ENCODE measurements at places on chromosomes 3 and 15.
A peak's percentile ranks its signal among the peaks of the same experiment; 100 is the strongest.

- no peak for DNase-seq
Measured at GRCh38 chr15:80654299-80654698, 40.8 kb upstream of the ABHD17C start.

DNA sequence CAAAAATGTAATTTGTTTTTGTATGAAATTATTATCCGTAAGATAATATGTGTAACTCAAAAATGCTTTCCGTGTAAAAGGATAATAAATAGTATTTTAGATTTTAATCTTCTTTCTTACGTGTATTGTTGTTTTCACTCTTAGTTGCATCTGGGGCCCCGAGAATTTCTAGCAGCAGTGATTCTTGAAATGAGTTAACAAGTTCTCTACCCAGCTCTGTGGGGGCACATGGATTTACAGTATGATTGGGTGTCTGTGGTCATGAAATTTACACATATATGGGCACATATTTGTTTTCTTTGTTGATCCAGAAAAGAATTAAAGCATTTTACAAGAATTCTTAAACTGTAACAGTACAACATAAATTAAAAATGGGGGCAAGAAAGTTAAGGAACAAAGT is 145.9 kb upstream of the LRRFIP2 start:
- DNase-seq, result no peak

DNA sequence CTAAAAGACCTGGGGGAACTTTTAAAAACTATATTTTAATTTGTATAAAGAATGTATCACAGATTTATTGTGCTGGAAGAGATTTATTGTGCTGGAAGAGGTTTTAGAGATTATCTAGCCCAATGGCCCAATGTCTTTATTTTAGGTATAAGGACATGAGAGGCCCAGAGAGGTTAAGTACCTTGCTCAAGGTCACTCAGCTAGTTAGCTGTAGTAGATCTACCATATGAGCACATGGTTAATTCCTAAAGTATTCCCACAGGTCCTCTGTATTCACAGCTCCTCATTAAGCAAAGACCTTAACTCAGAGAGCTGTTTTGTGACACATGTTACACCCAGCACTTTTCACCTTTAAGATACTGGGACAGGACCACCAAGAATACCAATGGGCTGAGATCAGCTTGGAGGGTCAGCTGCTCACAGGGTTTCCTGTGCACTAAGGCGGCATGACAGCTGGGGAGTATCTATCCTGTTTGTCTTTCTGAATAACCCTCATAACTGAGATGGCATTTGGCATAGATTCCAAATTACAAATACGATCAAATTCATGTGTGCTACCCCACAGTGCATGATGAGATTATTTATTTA is 143.1 kb upstream of the TBL1XR1 start:
- DNase-seq, result no peak

DNA sequence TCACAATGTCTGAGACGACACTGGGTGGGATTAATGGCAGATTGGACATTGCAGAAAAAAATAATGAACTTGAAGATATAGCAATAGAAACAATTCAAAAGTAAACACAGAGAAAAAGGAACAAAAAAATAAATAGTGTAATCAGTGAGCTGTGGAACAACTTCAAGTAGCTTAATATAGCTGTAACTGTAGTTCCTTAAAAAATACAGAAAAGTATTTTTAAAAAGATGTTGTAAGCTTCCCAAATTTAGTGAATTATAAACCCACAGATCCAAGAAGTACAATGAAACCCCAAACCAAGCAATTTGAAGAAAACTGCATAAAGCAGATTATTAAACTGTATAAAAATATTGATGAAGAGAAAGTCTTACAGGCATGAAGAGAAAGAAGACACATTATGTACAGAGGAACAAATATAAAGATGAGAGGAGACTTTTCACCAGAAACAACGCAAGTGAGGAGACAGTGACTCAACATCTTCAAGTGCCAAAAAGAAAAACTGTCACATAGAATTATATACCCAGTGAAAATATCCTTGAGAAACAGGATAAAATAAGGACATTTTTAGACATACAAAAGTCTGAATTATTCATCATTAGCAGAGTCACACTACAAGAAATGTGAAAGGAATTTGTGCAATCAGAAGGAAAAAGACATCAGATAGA is 176.4 kb downstream of the NFKBIZ start:
- no peak for DNase-seq

GRCh38 chr3:136995652-136996051 is 37.9 kb downstream of the IL20RB start:
- DNase-seq, result no peak

DNA sequence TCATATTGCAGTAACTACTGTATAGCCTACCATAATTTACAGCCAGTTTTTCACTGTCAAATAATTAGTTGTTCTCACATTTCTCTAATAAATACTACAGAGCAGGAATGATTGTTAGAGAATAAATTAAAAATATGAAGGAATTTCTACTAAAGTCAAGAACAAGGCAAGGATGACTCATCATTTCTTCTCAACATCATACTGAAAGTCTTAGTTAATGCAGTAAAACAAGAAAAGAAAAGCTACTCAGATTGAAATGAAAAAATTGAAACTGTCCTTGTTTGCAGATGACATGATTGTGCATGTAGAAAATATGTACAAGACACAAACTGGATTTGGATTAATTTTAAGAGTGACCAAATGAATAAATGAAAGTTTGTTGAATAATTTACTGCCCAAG is 608.2 kb downstream of the NSUN3 start:
- no peak for DNase-seq

GRCh38 chr3:59263152-59263551 is 213.3 kb upstream of the CFAP20DC start:
- DNase-seq, result no peak

- DNase-seq, result peak; percentile 43
Measured at GRCh38 chr15:73704869-73705645, 20.9 kb downstream of the CD276 start.

DNA sequence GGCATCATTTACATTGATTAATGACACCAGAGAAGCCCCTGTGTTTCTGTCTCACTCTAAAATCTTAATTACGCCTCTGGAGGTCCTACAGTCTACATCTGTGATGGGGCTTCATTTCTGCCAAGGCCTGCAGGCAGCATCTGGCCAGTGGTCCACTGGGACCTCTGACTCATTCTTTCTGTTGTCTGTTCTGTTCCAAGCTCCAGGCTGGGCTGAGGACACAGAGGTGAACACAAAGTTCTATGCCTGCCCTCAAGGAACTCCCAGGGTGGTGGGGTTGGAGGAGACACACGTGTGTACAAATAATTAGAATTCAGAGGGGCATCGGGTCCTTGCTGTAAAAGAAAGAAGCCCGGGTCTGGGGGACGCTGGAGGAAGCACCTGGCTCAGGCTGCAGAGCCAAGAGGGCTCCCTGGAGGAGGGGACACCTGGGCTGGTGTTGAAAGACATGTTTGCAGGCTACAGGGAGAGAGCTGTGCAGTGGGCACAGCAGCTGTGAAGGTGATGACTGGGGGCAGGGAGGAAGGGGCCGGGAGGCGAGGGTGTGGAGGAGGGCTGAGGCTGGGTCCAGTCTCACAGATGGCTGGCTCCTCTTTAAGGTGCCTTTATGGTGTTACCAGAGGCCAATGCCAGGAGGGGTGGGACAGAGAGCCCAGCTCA is 103.3 kb upstream of the PRR23E start:
- DNase-seq, result no peak

DNA sequence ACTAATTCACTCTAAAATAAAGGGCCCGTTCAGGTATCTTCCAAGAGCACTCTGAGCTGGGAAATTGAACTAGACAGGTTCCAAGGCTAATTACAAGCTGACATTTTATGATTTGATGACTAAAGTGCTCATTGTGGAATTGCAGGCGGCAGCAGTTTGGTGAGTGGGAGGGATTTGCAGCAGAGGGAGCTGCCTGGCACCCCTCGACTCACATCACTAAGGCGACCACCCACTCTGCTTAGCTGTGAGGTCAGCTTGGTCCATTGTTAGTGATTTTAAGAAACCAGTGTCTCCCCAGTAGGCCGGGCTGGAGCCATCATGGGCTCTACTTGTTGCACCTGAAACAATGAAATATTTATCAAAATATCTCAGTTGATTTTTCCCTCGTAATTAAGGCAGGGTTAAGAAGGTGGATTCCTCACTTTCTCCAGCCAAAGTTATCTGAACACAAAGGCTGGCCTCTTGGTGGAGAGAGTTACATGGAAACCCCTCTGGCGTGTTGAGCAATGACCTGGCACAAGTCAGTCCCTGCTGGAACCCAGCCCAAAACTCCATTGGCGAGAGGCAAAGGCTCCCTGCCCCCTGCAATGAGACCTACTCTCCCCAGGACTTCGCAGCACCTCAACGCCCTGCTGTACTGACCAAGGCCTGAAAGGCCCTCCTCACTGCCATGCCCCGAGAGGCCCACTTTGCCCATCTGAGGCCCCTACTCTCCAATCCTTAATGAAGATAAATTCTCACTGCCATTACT is 65.0 kb upstream of the ATP2B2 start:
- no peak for DNase-seq

DNA sequence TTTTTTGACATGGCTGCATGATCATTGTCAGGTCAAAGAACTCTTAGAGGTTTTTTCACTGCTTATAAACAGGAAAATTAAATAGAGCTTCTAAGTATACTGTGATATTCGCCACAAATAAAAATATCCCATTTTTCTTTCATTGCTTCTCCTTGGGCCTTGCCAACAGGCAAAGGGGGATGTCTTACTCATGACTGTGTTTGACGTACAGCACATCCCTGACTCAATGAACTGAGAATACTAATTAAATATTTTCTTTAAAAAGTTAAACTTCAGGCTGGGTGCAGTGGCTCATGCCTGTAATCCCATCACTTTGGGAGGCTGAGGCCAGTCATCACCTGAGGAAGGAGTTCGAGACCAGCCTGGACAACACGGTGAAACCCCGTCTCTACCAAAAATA is 41.4 kb upstream of the CCDC80 start:
- DNase-seq, result no peak

DNA sequence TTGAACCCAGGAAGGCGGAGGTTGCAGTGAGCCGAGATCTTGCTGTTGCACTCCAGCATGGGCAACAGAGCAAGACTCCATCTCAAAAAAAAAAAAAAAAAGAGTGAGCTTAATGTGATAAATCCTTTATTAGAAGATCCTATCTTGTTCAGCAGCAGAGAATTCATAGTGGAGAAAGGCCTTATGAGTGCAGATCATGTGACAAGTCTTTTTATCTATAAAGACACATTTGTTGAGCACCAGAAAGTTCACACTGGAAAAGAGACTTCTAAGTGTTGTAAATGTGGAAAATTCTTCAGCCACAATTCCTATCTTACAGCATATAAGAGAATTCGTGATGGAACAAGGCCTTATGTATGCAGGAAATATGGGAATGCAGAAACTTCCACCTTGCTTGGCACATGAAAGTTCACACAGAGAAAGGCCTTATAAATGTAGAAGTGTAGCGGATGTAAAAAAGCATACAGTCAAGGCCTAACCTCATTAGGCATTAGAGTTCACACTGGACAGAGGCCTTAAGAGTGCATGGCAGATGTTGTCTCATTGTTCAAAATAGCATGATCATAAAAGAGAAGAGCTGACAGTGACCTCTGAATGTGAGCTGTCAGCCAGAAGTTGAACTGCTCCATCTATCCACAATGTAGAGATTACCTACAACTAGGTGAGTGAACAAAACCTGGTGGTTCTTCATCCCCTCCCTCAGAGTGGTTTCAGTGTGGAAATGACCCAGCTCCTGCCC is 16.7 kb downstream of the ADAM10 start:
- no peak for DNase-seq

DNA sequence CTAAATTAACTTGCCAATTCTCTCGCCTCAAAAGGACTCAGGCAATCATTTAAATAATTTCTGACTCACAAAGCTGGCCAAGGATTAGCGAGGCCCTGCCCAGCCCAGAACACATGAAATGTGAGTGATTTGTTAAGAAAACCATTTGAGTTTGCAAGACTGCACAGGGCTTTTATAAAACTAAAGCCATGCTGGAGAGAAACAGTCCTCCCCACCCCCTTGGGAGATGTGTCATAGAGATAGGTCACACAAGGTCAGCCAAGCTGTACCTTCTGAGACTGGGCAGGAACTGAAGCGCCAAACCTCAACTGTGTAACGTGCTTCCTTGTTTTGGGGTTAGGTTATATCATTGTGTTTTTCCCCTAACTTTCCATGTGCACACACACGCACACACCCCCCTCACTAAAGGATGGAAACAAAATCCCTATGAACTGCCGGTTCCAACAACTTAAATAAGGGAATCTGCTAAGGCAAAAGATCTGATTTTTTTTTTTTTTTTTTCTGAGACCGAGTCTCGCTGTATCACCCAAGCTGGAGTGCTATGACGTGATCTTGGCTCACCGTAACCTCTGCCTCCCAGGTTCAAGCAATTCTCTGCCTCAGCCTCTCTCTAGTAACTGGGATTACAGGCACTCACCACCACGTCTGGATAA is 8.1 kb downstream of the SPATA12 start:
- no peak for DNase-seq

DNA sequence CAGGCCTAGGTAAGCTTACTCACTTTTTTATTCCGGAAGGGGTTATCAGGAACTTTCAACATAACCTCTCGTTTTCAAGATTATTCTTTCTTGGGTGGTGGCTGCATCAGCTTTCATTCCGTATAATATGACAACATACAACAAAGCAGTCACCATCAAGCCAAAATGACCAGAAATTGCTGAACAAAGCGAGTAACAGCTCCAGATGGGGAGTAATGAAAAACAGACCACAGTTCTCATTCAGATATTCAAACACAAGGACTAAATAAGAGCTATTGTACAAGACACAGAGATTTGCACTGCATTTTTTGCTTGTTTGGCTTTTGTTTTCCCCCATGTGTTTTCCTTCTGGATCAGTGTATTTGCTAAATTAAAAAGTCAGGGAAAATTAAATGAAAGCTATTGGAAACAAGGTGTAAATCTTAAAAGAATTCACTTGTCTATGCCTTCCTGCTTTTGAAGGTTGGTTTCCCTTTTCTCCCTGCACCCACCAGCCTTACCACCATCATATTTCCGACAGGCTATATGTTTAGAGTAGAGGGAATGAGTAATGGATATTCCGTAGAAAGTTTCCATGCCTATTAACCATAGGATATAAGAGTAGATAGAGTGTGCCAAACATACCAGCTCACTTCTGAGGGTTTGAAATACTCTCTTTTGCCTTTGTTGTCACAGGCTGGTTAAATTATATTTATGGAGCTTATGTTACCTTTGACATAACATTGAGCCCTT is 213.6 kb downstream of the RBMS3 start:
- no peak for DNase-seq

DNA sequence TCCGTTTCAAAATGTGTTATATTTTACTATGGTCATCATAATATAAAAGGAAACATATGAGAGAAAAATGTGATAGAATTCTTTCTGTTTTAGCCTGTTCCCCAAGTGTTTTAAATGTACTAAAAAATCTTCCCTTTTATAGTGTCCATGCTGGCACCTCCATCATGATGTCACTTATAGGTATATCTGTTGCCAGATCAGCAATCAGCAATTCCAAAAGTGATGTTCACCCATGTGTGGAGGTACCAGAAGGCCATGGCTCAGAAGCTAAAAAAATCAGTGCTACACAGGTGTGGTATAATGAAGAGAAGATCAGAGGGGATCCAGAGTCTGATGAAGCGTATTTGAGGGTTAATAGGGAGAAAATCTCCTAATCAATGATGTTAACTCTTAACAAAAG is 1.1 kb upstream of the GPR15 start:
- DNase-seq, result no peak

- DNase-seq, result no peak
Measured at GRCh38 chr15:34124651-34125050, 22.8 kb downstream of the PGBD4 start.

GRCh38 chr3:72663429-72663828 is 184.8 kb downstream of the SHQ1 start:
- no peak for DNase-seq
